Tibial nerve (tissue), 4 donors: ENCODE measurements at places on chromosomes 11 and 22.

- H3K4me3 ChIP-seq: no peak overlapping the region
- no peak overlapping the region for H3K27ac ChIP-seq
- no peaks in the 10 kb centered on the region for H3K36me3 ChIP-seq
- DNase-seq: no peak
- H3K27me3 ChIP-seq: no peaks in the 10 kb centered on the region
- peaks cover 16% of the 10 kb centered on the region for H3K4me1 ChIP-seq
Observed at GRCh38 chr11:72609476-72609875, 64.7 kb downstream of the PDE2A start.

- H3K4me1 ChIP-seq: peaks cover 5% of the 10 kb centered on the region
- no peaks in the 10 kb centered on the region for H3K27me3 ChIP-seq
- no peak overlapping the region for H3K27ac ChIP-seq
- peaks cover 7% of the 10 kb centered on the region for H3K36me3 ChIP-seq
- H3K4me3 ChIP-seq: no peak overlapping the region
- DNase-seq: no peak
Observed at GRCh38 chr11:108732395-108732794, 67.5 kb downstream of the DDX10 start.

GRCh38 chr11:86931548-86932258, 23.5 kb downstream of the FZD4 start:
- H3K27ac ChIP-seq: peak overlapping the region; percentile 84
- H3K4me1 ChIP-seq: peaks cover 29% of the 10 kb centered on the region
- no peaks in the 10 kb centered on the region for H3K27me3 ChIP-seq
- no peak overlapping the region for H3K4me3 ChIP-seq

DNA sequence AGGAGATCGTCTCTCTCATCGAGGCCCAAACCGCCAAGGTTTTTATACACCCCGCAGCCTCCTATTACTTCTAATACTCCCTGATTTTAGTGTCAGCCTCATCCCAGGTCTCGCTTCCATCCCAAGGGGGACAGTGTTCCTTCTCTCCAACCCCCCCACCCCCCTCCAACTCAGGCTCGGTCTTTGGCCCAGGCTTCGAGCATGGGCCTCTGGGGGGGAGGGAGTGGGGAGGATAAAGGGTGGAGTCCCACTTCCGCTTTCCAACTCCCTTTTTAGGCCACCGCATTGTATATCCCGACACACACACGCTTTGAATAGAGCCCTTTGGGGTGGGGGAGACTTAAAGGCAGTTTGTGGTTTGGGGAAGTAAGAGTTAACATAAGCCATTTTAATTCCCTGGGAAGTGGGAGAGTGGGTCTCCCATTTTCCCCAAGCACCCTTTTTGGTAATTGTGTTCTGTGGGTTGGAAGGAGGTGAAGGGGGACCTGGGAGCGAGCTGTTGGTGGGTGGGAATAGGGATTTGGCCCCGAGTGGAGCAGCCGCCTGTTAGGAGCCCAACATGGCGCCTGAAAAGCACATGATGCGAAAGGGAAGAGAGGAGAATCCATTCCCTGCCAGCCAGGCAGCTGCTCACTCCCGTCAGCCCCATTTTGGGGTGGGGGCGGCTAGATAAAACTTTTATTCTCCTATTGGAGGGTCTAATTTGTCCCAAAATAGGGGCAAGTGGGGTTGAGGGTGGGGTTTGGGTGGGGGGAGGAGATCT, 844 bp downstream of the PCF11 start:
- peak overlapping the region; percentile 100 for H3K27ac ChIP-seq
- H3K4me3 ChIP-seq: peak overlapping the region; percentile 84
- H3K36me3 ChIP-seq: no peaks in the 10 kb centered on the region
- peak; percentile 68 for DNase-seq
- peaks cover 2% of the 10 kb centered on the region for H3K4me1 ChIP-seq

DNA sequence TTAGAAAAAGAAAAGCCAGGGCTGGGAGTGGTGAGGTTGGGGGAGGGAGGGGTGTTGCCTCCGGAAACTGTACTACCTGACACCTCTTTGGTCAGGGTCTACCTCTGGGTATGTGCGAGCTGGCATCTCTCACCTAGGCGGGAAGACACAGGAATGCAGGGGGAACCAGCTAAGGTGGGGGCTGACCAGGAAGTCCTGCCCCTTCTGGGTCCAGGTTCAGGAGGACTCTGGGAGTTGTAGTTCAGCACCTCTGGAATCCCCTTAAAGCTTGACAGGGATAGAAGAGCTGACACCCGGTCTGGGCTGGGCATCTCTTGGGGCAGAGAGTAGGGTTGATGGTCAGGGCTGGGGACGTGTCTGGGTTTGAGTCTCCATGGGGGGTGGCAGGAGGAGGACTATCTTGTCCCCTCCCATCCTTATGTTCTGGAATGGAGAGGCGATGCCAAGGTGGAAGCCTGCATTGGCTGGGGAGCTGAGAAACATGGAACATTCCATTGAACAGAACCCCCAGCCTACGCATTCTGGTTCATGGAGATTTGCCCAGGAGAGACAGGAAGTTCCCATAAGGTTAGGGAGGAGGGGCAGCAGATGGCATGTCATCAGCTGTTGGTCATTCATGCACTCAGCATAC, 2.1 kb upstream of the KIAA1671 start:
- H3K27ac ChIP-seq: no peak overlapping the region
- H3K4me3 ChIP-seq: no peak overlapping the region
- H3K27me3 ChIP-seq: no peaks in the 10 kb centered on the region
- DNase-seq: no peak
- no peaks in the 10 kb centered on the region for H3K36me3 ChIP-seq

- no peak overlapping the region for H3K27ac ChIP-seq
- H3K27me3 ChIP-seq: no peaks in the 10 kb centered on the region
- H3K36me3 ChIP-seq: no peaks in the 10 kb centered on the region
- no peaks in the 10 kb centered on the region for H3K4me1 ChIP-seq
- DNase-seq: no peak
- H3K4me3 ChIP-seq: no peak overlapping the region
Observed at GRCh38 chr11:10418259-10418949, 36.7 kb upstream of the AMPD3 start.

- DNase-seq: no peak
- no peak overlapping the region for H3K27ac ChIP-seq
- H3K4me1 ChIP-seq: no peaks in the 10 kb centered on the region
- no peak overlapping the region for H3K4me3 ChIP-seq
- H3K27me3 ChIP-seq: no peaks in the 10 kb centered on the region
Observed at GRCh38 chr11:127275774-127276173, 275.2 kb upstream of the KIRREL3 start.

- H3K4me1 ChIP-seq: no peaks in the 10 kb centered on the region
- no peaks in the 10 kb centered on the region for H3K27me3 ChIP-seq
- no peak overlapping the region for H3K4me3 ChIP-seq
- no peak overlapping the region for H3K27ac ChIP-seq
Observed at GRCh38 chr11:60589611-60590010, 74.4 kb downstream of the MS4A13 start.

GRCh38 chr11:134760299-134760698, 348.3 kb upstream of the B3GAT1 start:
- DNase-seq: no peak
- H3K27me3 ChIP-seq: no peaks in the 10 kb centered on the region
- H3K36me3 ChIP-seq: no peaks in the 10 kb centered on the region
- H3K4me1 ChIP-seq: no peaks in the 10 kb centered on the region

DNA sequence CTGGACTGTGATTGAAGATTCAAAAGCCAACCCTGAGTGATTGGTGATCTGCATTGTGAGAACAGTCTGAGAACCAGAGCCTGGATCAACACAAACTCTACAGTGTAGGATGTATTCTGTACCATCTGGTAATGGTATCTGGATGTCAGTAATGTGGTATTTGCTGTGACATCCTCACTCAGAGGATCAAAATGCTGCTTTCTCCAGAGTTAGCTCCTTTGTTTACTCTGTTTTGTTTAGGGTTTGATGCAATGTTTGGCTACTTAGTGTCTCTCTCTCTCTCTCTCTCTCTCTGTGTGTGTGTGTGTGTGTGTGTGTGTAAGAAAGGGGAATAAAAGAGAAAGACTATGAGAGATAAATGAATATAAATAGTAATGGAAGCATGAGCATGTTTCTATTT, 24.3 kb downstream of the CASP4 start:
- no peak overlapping the region for H3K27ac ChIP-seq
- no peaks in the 10 kb centered on the region for H3K4me1 ChIP-seq
- H3K4me3 ChIP-seq: no peak overlapping the region
- H3K36me3 ChIP-seq: no peaks in the 10 kb centered on the region
- H3K27me3 ChIP-seq: no peaks in the 10 kb centered on the region

DNA sequence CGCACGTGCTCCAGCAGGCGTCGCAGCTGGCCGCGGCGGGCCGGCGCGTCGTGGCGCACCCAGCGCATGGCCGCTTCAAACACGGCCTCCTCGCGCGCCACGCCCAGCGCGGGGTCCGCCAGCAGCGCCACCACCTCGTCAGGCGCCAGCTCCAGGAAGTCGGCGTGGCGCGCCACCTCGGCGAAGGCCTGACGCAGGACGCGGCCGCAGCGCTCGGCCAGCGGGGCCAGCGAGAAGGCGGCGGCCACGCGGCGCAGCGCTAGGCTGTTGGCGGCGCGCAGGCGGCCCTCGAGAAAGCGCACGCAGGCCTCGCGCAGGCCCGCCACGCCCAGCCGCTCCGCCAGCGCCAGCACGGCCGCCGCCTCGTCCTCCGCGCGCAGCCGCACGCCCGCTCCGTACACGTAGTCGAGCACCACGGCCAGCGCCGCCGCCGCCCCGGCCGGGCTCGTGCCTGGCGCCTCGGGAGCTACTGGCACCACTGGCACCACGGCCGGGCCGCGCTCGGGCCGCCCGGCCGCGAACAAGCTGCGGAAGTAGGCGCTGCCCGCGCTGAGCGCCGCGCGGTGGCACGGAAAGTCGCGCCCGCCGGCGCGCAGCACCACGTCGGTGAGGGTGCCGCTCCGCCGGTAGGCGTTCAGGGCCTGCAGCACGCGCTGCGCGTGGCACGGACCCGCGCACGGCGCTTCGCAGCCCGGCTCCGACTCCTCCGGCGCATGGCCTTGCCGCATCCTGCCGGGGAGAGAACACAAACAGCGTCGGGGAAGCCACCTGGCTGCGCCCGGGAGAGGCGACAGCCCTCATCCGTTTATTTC, 2.9 kb downstream of the KLHL35 start:
- no peaks in the 10 kb centered on the region for H3K27me3 ChIP-seq
- no peak overlapping the region for H3K27ac ChIP-seq
- no peaks in the 10 kb centered on the region for H3K36me3 ChIP-seq
- H3K4me1 ChIP-seq: no peaks in the 10 kb centered on the region
- no peak overlapping the region for H3K4me3 ChIP-seq
- no peak for DNase-seq

- DNase-seq: no peak
- H3K27ac ChIP-seq: no peak overlapping the region
- H3K4me3 ChIP-seq: no peak overlapping the region
- H3K4me1 ChIP-seq: peaks cover 21% of the 10 kb centered on the region
- H3K36me3 ChIP-seq: peaks cover 96% of the 10 kb centered on the region
Observed at GRCh38 chr22:20573833-20574615, 66.6 kb downstream of the MED15 start.

DNA sequence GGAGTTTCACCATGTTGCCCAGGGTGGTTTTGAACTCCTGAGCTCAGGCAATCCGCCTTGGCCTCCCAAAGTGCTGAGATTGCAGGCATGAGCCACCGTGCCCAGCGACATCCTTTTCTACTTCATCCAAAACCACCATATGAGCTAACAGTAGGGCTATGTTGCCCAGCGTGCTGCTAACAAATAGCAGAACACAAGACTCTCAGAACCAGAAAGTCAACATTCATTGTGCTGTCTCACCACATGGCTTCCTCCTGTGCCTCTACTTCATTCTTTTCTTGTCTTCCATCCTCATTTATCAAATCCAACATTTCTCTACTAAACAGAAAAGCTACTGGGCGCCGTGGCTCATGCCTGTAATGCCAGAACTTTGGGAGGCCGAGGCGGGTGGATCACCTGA, 12.0 kb upstream of the DENND5A start:
- DNase-seq: no peak
- H3K27ac ChIP-seq: no peak overlapping the region
- peaks cover 10% of the 10 kb centered on the region for H3K4me1 ChIP-seq
- H3K36me3 ChIP-seq: no peaks in the 10 kb centered on the region
- H3K4me3 ChIP-seq: no peak overlapping the region

DNA sequence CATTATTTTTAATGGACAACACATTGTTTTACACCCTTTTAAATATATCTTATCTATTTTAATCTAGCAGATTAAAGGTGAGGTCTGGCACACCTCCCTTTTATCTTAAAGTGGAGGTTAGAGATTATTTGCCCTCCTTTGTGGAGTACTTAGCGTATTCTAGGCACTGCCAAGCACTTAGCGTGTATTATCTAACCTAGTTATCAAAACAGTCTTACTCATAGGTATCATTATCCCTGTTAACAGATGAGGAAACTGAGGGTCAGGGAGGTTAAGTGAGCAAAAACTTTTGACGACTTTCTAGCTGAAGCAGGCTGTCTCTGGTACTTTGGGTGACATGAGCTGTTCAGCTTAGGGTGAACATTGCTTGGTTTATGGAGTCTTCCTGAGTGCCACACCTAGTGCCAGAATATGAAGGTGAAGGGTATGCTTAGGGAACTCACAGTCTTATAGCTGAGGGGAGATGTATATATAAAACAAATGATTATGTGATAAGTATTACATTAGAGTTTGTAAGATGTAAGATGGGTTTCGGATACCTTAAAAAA, 55.0 kb downstream of the ZNRF3 start:
- H3K4me1 ChIP-seq: no peaks in the 10 kb centered on the region
- H3K27ac ChIP-seq: no peak overlapping the region
- DNase-seq: no peak

- H3K36me3 ChIP-seq: no peaks in the 10 kb centered on the region
- no peak for DNase-seq
- no peaks in the 10 kb centered on the region for H3K27me3 ChIP-seq
Observed at GRCh38 chr11:43984519-43985385, 42.3 kb downstream of the C11orf96 start.

- no peak overlapping the region for H3K4me3 ChIP-seq
- H3K27ac ChIP-seq: no peak overlapping the region
- H3K4me1 ChIP-seq: peaks cover 15% of the 10 kb centered on the region
- no peaks in the 10 kb centered on the region for H3K36me3 ChIP-seq
- peaks cover 69% of the 10 kb centered on the region for H3K27me3 ChIP-seq
Observed at GRCh38 chr11:57474803-57475115, 14.4 kb downstream of the RTN4RL2 start.

GRCh38 chr22:20238901-20239675, 29.0 kb downstream of the RTN4R start:
- H3K4me1 ChIP-seq: no peaks in the 10 kb centered on the region
- H3K4me3 ChIP-seq: no peak overlapping the region
- no peaks in the 10 kb centered on the region for H3K36me3 ChIP-seq
- H3K27me3 ChIP-seq: no peaks in the 10 kb centered on the region
- no peak for DNase-seq

- H3K27ac ChIP-seq: no peak overlapping the region
- H3K4me3 ChIP-seq: no peak overlapping the region
- peaks cover 22% of the 10 kb centered on the region for H3K4me1 ChIP-seq
- H3K27me3 ChIP-seq: no peaks in the 10 kb centered on the region
- no peak for DNase-seq
Observed at GRCh38 chr11:60902625-60903024, 3.8 kb downstream of the PRPF19 start.
